ENCODE measurements at places on chromosomes 2 and 18. TPM values are rescaled to one million over a fixed set of nuclear protein-coding genes. Genes with fewer than 3 reads are reported as not detected.

TRIM54 gene
- total RNA-seq, result not detected

FBLN7 gene
- total RNA-seq, result not detected

MC4R gene
- not detected for total RNA-seq

SLC4A3 gene
- 6.5 TPM for total RNA-seq

ALLC gene
- not detected for total RNA-seq

SLC9A4 gene
- not detected for total RNA-seq

COLEC11 gene
- not detected for total RNA-seq

ASTL gene
- total RNA-seq, result not detected

IL1A gene
- 37.0 TPM for total RNA-seq

AQP4 gene
- total RNA-seq, result not detected

CRYGD gene
- not detected for total RNA-seq

NOSTRIN gene
- total RNA-seq, result 0.42 TPM

ALPI gene
- total RNA-seq, result not detected

TUBA3E gene
- not detected for total RNA-seq

EVX2 gene
- total RNA-seq, result not detected

EMX1 gene
- total RNA-seq, result not detected

TNFRSF11A gene
- 3.5 TPM for total RNA-seq

KCNIP3 gene
- 0.99 TPM for total RNA-seq

RTP5 gene
- total RNA-seq, result not detected

COL4A3 gene
- not detected for total RNA-seq

AAK1 gene
- 24.5 TPM for total RNA-seq

IL1RN gene
- total RNA-seq, result 163 TPM

MOCOS gene
- total RNA-seq, result 1.2 TPM

ELOA2 gene
- not detected for total RNA-seq

TMEM37 gene
- not detected for total RNA-seq

TDRD15 gene
- total RNA-seq, result not detected

POTEE gene
- total RNA-seq, result not detected

PKDCC gene
- 0.78 TPM for total RNA-seq

SPATS2L gene
- total RNA-seq, result 83.8 TPM

CNRIP1 gene
- total RNA-seq, result 0.33 TPM

SULT1C2 gene
- total RNA-seq, result not detected

LGALSL gene
- 26.9 TPM for total RNA-seq

VAMP5 gene
- 1.9 TPM for total RNA-seq

HYCC2 gene
- total RNA-seq, result 5.4 TPM

LTBP1 gene
- 45.5 TPM for total RNA-seq

TUBA4B gene
- not detected for total RNA-seq

POU3F3 gene
- not detected for total RNA-seq

BOD1L2 gene
- not detected for total RNA-seq

TBR1 gene
- total RNA-seq, result not detected

SNX17 gene
- 106 TPM for total RNA-seq

FHOD3 gene
- 18.7 TPM for total RNA-seq

SH3BP4 gene
- 20.7 TPM for total RNA-seq

IL36RN gene
- 11.6 TPM for total RNA-seq

EFR3B gene
- 0.28 TPM for total RNA-seq

GAREM2 gene
- 0.05 TPM for total RNA-seq

RESP18 gene
- not detected for total RNA-seq

DES gene
- total RNA-seq, result not detected
